Central memory CD8-positive, alpha-beta T cell (primary cell): ENCODE measurements at places on chromosomes 7 and 10.

- DNase-seq: no peak
Observed at GRCh38 chr7:2894118-2894940, 50.2 kb upstream of the GNA12 start.

GRCh38 chr10:104509981-104510380 is 131.1 kb upstream of the SORCS3 start:
- no peak for DNase-seq

GRCh38 chr7:121322460-121322859 is 6.3 kb upstream of the WNT16 start:
- no peak for DNase-seq

GRCh38 chr7:35818513-35818912 is 17.7 kb downstream of the SEPTIN7 start:
- DNase-seq: no peak

GRCh38 chr10:6840766-6841165 is 260.7 kb upstream of the PRKCQ start:
- no peak for DNase-seq
